Heart right ventricle (tissue), 16 donors: ENCODE measurements at places on chromosomes 13 and 19. TPM values are rescaled to one million over a fixed set of nuclear protein-coding genes. Genes with fewer than 3 reads are reported as not detected.
A peak's percentile ranks its signal among the peaks of the same experiment; 100 is the strongest.

Gene PEAK3
- polyA plus RNA-seq: 0.13 TPM

Gene LHB
- not detected for polyA plus RNA-seq

Gene AXL
- polyA plus RNA-seq: 7.9 TPM

Gene EIF3K
- polyA plus RNA-seq: 845 TPM

Gene ZNF528
- polyA plus RNA-seq: 15.1 TPM

Gene CCDC122
- 1.6 TPM for polyA plus RNA-seq

Gene SEMA6B
- 12.8 TPM for polyA plus RNA-seq

Gene GPC5
- not detected for polyA plus RNA-seq

DNA sequence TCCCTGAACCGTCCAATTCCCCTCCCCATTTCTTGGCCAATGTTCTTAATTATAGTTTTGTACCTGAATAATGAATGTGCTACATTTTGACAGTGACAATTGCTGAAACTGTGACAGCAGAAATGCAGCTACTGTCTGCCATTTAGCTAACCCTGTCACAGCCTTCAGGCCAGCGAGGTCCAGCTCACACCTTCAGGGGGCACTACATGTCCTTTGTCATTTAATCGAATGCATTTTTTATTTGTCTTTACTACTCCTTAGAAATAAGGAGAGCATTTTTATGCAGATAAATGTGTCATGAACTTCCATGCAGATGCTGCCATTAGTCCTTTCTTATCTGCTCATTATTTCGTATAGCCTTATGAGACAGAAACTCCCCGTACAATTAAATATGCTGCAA lies 159.9 kb downstream of the MZT1 start:
- no peak for DNase-seq
- no peak overlapping the region for H3K4me3 ChIP-seq
- no peaks in the 10 kb centered on the region for H3K36me3 ChIP-seq
- no peak overlapping the region for H3K27ac ChIP-seq

GRCh38 chr19:2302319-2303210 lies 5.4 kb downstream of the LINGO3 start:
- H3K27me3 ChIP-seq: peaks cover 55% of the 10 kb centered on the region
- no peaks in the 10 kb centered on the region for H3K36me3 ChIP-seq
- peak; percentile 66 for DNase-seq
- H3K4me1 ChIP-seq: peaks cover 6% of the 10 kb centered on the region
- H3K27ac ChIP-seq: no peak overlapping the region

DNA sequence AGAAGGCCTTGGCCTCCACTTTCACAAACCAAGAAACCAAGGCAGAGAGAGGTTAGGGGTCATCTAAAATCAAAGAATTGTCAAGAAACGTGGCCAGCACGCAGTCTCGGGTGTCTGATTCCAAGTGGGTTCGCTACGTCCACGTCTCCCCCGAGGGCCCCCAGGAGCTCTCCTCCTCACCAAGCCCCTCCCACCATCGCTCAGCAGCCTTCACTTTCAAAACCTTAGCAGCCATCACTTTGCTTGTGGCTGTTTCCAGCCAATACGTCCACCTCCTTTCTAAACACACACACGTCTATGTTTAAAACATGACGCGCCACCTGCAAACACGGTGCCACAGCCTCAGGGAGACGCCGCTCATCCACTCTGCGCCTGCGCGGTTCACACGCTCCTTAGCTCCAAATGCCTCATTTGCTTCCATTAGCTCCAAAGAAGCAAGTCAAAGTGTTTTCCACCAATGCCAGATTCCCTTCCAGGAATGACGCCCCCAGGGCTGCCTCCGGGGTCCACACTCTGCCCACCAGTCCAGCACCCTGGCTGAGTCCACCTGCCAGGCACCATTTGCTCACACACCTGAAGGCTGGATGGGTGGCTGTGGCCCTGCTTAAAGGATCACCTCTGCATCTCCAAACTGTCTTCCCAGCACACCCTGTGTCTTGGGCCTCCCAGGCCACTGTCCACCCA lies 5.5 kb downstream of the RASA3 start:
- H3K27ac ChIP-seq: peak overlapping the region; percentile 55
- no peak for DNase-seq
- peaks cover 65% of the 10 kb centered on the region for H3K4me1 ChIP-seq
- no peaks in the 10 kb centered on the region for H3K36me3 ChIP-seq

- peaks cover 2% of the 10 kb centered on the region for H3K4me1 ChIP-seq
- H3K27ac ChIP-seq: no peak overlapping the region
- H3K4me3 ChIP-seq: no peak overlapping the region
- H3K36me3 ChIP-seq: no peaks in the 10 kb centered on the region
- H3K27me3 ChIP-seq: no peaks in the 10 kb centered on the region
Observed at GRCh38 chr13:100274942-100275506, 186.1 kb downstream of the PCCA start.

DNA sequence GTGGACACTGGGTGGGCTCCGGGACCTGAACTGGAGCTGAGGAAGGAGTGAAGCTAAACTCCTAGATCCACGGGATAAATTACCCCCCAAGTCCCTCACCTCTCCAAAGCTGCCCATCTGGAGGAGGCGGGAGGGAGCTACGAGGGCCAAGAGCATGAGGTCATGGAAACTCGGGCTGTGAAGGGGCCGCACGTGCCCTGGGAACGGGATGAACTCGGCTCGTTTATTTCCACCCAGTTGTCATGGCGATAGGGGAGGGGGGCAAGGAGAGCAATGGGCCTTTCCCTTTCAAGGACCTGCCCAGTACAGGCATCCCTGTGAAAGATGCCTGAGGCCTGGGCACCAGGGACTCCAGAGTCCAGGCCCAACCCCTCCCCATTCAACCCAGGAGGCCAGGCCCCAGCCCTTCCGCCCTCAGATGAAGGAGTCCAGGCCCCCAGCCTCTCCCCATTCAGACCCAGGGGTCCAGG lies 3.8 kb downstream of the PPP1R12C start:
- H3K27me3 ChIP-seq: no peaks in the 10 kb centered on the region
- peak overlapping the region; percentile 98 for H3K27ac ChIP-seq
- H3K4me1 ChIP-seq: peaks cover 62% of the 10 kb centered on the region
- no peak overlapping the region for H3K4me3 ChIP-seq
- peak; percentile 85 for DNase-seq

- H3K4me1 ChIP-seq: no peaks in the 10 kb centered on the region
- H3K4me3 ChIP-seq: no peak overlapping the region
- H3K27ac ChIP-seq: no peak overlapping the region
- no peaks in the 10 kb centered on the region for H3K36me3 ChIP-seq
- no peak for DNase-seq
Observed at GRCh38 chr13:58587183-58587582, 955.6 kb downstream of the PCDH17 start.

- H3K4me1 ChIP-seq: peaks cover 23% of the 10 kb centered on the region
- DNase-seq: peak; percentile 42
Observed at GRCh38 chr19:42076380-42076944, 496 bp downstream of the ZNF574 start.

DNA sequence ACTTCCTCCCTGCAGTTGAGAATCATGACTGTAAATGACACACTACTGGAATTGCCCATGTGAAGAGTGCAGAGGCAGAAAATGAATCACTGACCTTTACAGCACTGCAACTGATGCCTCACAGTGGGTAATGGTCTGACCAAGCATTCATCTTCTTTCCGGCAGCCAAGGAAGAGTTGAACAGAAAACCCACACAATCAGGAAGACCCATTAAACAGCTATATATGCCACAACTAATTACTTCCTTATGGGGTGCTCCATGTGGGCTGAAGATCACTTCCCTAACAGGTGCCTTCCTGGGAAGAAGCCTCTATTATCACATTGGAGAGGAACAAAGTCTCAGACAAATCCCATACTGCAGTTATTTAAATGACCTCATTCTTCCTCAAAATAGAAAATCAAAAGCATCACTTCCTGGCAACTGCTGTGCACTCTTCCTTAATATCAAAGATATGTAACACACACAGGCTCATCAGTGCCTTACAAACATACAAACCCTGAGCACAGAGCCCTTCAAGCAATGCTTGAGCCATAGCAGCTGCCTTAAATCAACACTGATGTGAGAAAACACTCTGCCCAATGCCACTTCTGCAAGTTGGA lies 45.8 kb downstream of the RUBCNL start:
- peaks cover 3% of the 10 kb centered on the region for H3K27me3 ChIP-seq
- no peaks in the 10 kb centered on the region for H3K36me3 ChIP-seq
- no peak overlapping the region for H3K27ac ChIP-seq
- H3K4me3 ChIP-seq: no peak overlapping the region
- H3K4me1 ChIP-seq: no peaks in the 10 kb centered on the region

DNA sequence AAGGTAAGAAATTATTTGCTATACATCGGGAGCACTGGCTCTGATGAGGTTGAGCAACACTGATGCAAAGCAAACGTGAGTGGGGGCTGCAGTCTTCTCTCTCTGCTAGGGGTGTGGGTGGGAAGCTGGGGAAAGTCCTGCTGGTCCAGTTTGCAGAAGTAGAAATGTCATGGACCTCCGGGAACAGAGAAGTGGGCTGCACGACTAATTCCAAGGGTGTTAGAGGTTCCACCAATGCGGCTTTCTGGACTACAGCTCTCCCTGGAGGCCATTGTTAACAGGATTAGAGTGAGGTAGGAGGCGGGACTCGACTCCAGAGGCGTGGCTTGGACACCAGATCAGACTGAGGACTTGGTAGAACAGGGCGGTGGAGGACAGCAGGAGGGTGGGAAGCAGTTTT lies 5.7 kb upstream of the FBXO27 start:
- H3K27ac ChIP-seq: no peak overlapping the region
- H3K27me3 ChIP-seq: peaks cover 6% of the 10 kb centered on the region
- H3K36me3 ChIP-seq: no peaks in the 10 kb centered on the region
- no peaks in the 10 kb centered on the region for H3K4me1 ChIP-seq
- no peak overlapping the region for H3K4me3 ChIP-seq
- DNase-seq: no peak

- no peak overlapping the region for H3K27ac ChIP-seq
- H3K4me1 ChIP-seq: no peaks in the 10 kb centered on the region
- H3K36me3 ChIP-seq: no peaks in the 10 kb centered on the region
- no peak overlapping the region for H3K4me3 ChIP-seq
Observed at GRCh38 chr13:80530191-80530590, 189.3 kb upstream of the SPRY2 start.

DNA sequence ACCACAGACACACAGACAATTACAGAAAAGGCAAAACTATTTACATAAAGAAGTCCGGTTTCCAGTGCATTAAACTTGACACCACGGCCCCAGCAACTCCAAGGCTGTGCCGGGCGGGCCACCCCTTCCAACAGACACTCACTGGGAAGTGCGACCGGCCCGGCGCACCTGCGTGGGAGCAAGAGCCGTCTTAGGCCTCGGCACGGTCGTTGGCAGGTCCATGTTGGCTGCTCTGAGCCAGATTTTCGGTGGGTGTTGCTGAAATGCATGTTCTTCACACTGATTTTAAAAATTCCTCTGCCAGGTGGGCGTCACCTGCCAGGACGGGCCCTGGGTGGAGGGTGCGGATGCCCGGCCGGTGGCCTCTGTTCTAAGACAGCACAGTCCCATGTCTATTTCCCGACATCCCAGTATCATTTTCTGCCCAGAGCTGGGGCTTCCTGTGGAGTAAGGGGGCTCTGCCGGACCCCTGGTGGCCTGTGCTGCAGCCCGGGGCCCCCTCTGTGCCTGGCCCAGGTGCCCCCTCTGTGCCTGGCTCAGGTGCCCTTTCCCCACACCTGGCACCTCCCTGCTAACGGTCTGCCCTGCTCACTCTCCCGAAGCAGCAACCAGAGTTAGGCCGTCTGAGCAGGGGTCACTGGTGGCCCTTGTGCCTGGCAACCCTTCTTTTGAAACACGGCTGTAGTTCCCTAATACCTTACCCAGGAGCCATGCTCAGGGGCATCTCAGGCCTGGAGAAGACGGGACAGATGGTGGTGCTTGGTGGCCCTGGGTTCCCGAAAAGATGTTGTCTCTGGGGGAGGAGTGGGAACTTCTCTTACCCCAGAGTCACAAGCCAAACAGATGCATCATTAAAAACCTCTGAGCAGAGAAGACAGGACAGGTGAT lies 9.2 kb downstream of the TMEM255B start:
- no peak for DNase-seq

GRCh38 chr13:99287551-99287950 lies 19.6 kb downstream of the GPR183 start:
- peak overlapping the region; percentile 7 for H3K27ac ChIP-seq
- no peak for DNase-seq
- H3K4me3 ChIP-seq: no peak overlapping the region
- no peaks in the 10 kb centered on the region for H3K36me3 ChIP-seq
- no peaks in the 10 kb centered on the region for H3K27me3 ChIP-seq

DNA sequence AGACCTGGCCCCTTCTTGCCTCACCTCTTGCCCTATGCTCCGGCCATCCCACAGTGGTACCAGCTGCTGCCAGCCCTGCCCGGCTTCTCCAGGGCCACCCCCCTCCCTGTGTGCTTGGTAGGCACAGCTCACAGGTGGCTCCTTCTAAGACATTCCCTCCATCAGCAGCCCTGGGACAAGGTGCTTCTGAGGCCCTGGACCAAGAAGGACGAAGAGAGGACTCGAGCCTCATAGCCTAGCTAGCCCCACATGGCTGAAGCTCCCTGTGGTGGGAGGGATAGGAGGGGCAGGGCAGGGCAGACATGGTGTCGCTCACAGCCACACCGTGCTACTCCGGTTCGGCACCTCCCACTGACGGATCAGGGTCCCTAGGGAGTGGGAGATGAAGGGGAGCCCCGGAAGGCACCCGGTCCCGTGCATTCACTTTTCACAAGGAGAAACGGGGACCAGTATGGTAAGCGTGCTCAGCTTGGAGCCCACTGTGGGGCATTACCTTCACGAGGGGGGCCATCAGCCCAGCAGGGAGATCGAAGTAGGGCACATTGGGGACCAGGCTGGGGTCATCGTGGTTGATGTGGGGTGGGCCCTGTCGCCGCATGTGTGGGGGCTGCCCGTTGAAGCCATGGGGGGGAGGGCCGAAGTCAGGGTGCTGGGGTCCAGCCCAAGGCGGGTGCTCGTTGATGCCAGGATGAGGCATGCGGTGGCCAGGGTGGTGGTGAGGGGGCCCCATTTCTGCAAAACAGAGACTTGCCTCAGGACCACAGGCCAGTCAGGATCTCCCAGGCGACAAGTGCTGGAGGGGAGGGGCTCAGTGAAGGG lies 19.5 kb downstream of the CHERP start:
- H3K4me1 ChIP-seq: no peaks in the 10 kb centered on the region
- H3K27me3 ChIP-seq: no peaks in the 10 kb centered on the region
- no peak overlapping the region for H3K4me3 ChIP-seq
- H3K27ac ChIP-seq: no peak overlapping the region
- peaks cover 19% of the 10 kb centered on the region for H3K36me3 ChIP-seq
- no peak for DNase-seq

DNA sequence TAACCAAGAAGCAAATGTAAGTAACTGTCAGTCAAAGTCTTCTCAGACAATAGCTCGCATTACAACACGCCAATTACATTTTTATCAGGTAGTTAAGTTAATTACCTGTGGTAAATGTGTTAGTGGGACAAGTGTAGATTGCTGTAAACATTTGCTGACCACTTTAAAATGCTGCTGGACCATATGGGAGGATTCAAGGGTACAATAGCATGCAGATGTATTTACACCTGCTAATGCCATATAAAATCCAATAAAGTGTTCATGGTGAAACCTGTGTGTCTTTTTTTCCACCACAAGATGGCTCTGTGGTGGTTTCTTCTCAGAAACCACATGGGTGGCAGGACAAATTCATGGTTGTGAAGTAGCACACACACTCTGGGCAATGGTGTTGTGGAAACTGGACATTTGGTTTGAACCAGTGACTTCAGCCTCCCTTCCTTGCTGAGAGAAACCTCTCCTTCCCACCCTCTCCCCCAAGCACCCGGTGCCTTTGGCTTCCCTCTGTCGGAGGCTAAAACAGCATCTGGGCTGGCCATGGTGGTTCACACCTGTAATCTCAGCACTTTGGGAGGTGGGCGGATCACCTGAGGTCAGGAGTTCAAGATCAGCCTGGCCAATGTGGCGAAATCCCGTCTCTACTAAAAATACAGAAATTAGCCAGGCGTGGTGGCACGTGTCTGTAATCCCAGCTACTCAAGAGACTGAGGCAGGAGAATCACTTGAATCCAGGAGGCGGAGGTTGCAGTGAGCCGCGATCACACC lies 18.1 kb upstream of the GTF3A start:
- no peak overlapping the region for H3K4me3 ChIP-seq
- H3K36me3 ChIP-seq: no peaks in the 10 kb centered on the region
- DNase-seq: no peak
- peaks cover 14% of the 10 kb centered on the region for H3K4me1 ChIP-seq
